ENCODE measurements at places on chromosomes 13 and 19.

DNA sequence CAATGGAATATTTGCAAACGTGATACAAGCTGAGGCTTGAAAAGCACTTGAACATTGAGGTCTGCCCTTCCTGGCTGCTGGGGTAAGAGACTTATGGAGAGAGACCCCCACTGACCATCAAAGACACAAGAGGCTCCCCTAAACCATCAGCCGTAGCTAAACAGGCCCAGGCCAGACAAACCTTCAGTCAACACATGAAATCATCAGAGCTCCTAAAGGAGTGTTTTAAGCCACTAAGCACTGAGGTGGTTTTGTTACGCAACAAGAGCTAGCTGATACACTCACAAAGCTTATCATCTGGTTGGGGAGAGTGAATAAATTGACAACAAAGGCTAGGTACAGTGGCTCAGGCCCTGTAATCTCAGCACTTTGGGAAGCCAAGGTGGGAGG lies 110.4 kb downstream of the ZNF557 start:
- no peak for DNase-seq

GRCh38 chr13:45341799-45342500 lies 967 bp upstream of the TPT1 start:
- DNase-seq: no peak

GRCh38 chr13:112831196-112831595 lies 137.8 kb upstream of the MCF2L start:
- no peak for DNase-seq

DNA sequence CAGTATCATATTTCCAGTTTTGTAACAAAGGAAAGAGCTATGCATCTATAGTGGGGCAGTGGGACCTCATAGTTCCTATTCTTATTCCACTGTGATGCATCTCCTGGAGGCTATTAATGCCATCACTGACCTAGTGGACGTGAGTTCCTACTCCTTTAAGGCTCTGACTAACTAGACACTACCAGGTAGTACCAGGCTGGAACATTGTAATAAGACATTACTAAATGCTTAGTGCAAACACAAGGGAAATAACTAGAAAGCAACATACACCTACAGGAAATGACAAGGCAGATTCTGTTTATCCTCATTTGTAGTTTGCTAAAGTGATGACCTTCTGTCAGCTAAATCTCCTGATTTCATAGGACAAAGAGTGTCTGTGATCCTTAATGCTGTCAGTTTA lies 192.5 kb downstream of the POSTN start:
- DNase-seq: no peak

- DNase-seq: no peak
Measured at GRCh38 chr19:46339446-46339845, 7.4 kb upstream of the PPP5C start.

DNA sequence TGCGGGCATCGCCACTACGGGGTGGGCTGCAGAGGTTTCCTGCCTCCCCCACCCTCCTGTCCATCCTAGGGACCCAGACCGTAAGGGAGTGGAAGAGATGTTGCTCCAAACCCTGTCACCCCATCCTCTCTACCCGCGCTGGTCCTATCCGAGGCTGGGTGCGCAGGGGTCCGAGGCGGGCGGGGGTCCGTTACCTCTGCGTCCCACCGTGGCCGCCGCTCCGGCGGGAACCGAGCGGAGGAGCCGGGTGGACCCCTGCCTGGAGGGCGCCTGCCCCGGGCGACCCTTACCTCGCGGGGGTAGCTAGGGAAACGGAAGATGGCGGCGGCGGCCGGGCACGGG lies at the start of gene DGKH:
TSS of gene DGKH (plus strand) at position 307 of the 342 bp plus-strand sequence. CDS start 126 bp downstream, outside the sequence.
- no peak for DNase-seq

DNA sequence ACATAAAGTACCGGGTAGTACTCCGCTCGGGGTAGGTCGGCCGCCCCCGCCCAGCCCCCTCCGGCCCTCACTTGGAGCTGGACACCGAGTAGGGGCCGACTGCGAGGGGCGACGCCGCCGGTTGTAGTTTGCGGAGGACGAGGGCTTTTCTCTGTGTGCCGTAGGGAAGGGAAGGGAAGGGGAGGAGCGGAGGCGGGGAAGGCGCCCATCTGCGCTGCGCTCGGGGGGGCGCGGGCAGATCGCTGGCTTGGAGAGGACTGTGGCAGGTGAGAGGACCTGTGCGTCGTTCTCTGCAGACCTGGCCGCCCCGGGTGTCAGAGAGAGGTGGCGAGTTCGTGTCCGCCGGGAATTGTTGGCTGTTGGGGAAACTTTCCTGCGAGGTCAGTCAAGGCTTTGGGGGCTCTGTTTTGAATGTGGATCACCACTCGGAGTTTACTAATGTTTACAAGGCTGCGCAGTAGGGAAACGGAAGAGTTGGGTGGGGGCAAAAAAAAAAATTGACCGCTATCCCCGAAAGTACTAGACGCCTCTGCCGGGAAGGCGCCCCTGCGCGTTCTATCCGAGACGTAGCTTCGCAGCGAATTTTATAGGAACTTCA lies 1.4 kb downstream of the ING1 start:
- peak; percentile 59 for DNase-seq

- DNase-seq: no peak
Measured at GRCh38 chr19:1518471-1518870, 5.4 kb upstream of the PLK5 start.

DNA sequence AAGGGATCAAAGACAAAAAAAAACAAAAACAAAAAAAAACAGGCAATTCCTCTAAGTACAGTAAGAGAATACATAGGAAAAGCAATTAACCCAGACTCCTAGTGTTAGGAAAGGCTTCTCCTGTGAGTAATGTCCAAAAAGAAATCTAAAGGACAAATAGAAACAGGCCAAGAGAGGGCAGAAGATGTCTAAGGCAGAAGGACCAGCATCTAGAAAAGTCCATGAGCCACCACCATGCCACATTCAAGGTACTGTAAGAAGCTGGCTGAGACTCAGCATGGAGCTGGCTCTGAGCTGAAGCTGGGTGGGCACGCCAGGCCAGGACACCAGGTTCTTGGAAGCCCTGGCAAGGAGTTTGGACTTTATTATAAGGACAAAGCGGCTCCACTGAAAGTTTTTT lies 118.1 kb upstream of the FRY start:
- DNase-seq: no peak

DNA sequence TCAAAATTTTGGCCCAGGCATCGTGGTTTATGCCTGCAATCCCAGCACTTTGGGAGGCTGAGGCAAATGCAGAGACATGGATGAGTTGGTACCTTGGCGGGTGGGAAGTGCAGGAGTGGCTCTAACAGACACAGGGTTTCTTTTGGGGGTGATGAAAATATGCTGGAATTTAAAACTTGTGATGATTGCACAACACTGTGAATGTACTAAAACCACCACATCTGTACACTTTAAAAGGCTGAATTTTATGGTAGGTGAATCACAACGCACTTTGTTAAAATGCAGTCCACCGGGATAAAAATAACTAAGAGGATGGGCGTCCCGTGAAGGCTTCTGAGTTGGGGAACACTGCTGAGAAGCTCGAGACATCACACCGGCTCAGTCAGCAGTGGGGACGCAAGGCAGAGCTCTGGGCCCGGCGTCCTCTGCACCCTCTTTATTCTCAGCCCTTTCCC lies 47.1 kb downstream of the MLLT1 start:
- DNase-seq: no peak

DNA sequence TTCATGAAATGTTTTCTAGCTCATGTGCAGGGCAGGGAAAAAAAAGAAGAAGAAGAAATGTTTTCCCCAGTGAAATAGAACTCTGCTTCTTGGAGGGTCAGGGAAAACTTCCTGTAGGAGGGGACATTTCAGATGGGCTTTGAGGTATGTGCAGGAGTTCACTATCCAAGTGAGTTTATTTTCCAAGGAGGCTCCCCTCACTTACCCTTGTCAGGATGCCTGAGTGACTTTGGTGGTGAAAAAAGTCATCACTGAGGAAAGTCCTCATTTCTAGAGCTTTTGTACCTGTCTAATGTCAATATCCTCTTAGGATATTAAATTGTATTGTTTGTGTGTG lies 656 bp upstream of the C3 start:
- no peak for DNase-seq

DNA sequence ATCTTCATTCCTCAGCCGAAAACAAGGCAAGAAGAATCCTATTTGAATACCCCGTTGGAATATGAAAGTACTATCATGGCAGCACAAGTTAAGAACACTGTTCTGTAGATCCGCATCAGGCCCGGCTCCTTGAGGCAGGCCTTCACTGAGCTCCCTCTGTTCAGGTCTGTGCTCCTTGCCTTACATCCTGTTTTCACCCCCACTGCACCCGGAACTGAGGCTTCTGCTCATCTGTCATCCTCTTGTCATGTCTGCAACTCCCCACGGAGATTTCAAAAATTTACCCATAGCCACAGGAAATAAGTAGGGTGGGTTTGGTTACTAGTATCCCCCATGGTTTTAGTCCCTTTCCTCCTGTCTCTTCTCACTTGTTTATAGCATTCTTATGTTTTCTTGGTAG lies 861.9 kb downstream of the GPC5 start:
- no peak for DNase-seq

GRCh38 chr19:17842663-17843291 lies 5.0 kb downstream of the JAK3 start:
- no peak for DNase-seq

DNA sequence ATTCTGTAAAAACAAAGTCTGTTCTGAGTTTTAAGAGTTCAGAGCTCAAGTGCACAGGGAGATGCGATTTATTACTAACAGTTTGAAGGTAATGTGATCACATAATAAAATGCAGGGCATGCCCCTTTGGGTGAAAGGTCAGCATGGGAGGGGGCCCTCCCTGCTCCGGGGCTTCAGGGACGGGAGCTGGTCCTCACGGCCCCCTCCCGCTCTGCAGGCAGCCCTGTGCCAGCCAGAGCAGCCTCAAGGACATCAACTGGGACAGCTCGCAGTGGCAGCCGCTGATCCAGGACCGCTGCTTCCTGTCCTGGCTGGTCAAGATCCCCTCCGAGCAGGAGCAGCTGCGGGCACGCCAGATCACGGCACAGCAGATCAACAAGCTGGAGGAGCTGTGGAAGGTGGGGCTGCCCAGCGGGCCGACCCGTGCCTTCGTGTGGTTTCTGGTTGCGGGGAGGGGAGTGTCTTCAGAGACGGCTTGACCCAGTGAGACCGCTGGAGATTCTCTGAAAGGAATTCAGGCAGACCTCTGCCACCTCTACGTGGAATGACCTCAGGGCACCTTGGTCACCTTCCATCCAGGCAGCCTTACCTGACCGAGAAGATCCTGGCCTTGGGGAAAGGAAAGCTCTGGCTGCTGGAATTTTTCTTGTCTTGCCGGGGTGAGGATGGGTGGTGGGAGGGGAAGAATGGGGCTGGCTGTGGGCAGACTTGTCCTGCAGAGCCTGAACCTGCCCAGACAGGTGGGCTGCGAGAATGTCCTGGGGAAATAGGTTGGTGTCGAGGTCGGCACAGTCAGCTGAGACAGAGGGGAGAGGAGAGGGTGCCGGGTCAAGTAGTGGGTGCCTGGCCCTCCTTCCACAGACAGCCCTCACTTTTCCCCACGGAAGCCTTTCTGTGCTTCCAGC lies 19.0 kb downstream of the UPF1 start:
- DNase-seq: no peak

- DNase-seq: no peak
Measured at GRCh38 chr13:77391475-77391874, 64.6 kb upstream of the MYCBP2 start.

DNA sequence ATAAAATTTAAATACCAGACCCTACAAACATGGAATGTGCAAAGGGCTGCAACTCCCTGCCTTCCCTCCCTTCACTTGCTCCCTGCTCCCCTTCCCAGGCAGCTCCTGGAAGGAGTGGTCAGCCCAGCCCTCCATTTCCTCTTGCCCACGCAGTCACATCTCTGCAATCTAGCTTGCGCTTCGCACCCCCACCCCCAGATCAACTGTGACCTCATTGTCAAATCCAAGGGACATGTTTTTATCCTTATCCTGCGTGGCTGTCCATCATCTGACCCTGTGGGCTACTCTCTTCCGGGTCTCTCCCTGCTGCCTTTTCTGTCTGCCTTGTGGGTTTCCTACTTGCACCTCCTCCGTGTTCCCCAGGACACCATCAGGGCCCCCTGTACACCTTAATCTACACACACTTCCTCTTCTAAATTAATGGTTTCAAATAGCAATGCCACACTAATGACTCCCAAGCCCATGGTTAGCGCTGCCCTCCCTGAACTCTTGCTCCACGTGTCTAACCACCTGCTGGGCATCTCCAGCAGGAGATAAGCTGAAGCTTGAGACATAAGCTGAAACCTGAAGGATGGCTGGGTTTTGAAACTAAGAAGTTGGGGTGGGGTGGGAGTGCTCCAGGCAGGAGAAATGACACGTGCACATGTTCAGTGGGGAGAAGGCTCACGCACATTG lies 118.3 kb downstream of the USP12 start:
- DNase-seq: no peak

- no peak for DNase-seq
Measured at GRCh38 chr19:55220525-55220924, 8.0 kb downstream of the TMEM86B start.

DNA sequence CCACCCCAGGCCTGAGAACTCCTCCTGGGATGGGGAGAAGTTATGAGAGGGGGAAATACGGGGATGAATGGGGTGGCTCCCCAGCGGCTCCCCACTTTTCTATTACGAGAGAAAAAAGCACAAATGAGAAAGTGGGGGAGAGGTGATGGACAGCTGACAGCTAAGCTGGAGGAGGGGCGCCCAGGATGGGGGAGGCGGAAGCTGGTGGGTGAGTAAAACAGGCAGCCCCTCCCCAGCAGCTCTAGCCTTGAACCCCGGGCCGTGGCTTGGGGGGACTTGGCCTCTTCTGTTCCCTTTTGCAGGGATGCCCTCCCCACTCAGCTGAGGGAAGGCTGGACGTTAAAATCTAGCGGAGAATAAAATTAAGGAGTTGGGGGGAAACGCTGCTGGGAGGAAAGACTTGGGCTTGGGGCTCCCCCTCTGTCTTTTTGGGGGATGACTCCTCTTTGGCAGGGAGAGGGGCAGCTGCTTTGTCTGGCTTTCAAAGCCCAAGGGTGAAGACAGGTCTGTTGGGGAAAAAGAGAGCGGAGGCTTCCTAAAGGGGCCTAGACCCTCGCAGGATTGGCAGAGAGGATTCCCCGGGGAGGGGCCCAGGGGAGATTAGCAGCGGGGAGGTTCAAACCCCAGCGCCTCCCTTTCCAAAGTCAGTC lies 1.4 kb upstream of the SAMD1 start:
- DNase-seq: no peak

- DNase-seq: peak; percentile 56
Measured at GRCh38 chr19:45547965-45548609, 36.5 kb downstream of the OPA3 start.

DNA sequence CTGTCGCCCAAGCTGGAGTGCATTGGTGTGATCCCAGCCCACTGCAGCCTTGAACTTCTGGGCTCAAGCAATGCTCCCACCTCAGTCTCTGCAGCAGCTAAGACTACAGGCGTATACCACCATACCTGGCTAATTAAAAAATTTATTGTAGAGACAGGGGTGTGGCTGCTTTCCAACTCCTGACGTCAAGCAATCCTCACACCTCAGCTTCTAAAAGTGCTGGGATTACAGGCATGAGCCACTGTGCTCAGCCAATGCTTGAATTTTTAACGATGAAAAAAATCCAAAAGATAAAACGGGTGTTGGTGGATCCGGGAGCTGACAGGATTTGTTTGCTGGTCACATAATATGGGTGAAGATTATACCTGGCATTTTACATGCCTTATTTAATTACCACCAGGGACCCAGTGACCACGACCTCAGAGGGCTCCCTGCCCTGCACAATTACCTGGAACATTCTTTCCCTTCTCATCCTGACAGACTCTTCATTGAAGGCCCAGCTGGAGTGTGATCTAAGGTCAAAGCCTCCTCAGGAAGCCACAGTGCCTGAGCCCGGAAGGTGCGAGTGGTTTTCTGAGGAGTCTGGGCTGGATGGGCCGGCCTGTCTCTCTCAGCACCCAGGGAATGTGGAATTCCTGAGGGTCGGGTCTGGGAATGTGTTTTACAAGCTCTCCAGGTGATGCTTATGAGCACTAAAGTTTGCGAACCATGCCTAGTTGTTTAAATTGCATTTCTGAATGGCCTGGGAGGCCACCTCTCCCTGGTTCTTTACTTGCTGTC lies 193.3 kb downstream of the USP12 start:
- no peak for DNase-seq

Measured in breast epithelium (tissue), 4 donors.